Right ventricle myocardium inferior (tissue), 1 donor: ENCODE measurements at places on chromosomes 2 and 18.

DNA sequence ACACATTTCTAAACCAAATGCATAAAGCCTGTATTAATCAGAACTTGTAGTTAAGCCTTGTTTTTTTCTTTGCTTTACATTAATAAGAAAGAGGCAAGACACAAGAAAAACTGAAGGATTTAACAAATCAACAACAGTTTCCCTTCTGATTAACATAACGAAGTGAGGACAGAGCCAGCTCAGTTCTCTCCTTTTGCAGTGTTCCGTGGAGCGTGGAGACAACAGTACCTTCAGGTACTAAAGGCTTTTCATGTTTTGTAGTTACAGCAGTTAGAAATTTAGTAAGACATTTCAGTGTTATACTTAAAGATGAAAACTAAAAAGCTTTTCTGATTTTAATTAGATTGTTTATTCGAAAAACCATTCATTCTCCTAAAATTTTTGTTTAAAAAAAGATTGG lies 115.2 kb downstream of the FMNL2 start:
- no peak for DNase-seq

- DNase-seq = no peak
Measured at GRCh38 chr2:69575926-69576325, 67.6 kb downstream of the AAK1 start.

GRCh38 chr2:19711470-19712372 lies 190.1 kb downstream of the TTC32 start:
- no peak for DNase-seq

DNA sequence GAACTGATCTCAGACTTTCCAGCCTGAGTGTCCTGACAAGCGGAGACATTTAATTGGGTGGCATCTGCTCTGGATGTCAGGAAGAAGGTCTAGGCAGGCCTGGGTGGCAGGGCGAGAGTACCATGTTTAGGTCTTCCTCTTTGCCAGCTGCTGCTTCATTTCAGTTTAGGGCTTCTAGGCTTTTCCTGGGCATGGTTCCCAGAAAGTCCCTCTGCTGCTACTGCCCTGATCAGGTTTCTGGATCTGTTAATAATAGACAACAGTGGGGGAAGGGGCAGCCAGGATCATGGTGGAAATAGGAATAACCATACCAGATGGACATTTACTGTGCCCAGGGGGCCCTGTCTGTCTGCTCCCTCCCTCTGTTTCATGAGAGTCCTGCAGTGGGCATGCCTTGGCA lies 2.3 kb upstream of the PLCD4 start:
- no peak for DNase-seq

DNA sequence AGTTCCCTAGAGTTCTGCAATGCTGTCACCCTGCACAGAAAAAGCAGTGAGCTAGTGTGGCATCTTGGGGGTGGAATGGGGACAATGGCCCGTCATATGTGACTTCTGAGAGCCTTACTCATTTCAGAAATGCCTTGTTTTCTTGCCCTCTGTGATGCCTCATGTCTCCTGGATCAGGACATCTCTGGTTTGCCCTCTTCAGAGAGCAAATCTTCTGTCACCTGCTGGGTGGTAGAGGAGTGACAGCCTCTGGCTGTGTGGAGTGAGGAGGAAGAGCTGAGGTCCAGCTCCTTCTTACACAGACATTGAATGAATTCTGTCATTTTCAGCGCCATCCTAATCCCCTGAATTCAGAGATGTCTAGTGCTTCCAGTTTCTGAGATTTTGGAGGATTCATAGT lies 55.6 kb upstream of the PHLPP1 start:
- DNase-seq = no peak

GRCh38 chr2:47664817-47665216 lies 118.1 kb upstream of the MSH6 start:
- DNase-seq = no peak

GRCh38 chr18:64399566-64399965 lies 250.7 kb upstream of the LINC00305 start:
- no peak for DNase-seq

DNA sequence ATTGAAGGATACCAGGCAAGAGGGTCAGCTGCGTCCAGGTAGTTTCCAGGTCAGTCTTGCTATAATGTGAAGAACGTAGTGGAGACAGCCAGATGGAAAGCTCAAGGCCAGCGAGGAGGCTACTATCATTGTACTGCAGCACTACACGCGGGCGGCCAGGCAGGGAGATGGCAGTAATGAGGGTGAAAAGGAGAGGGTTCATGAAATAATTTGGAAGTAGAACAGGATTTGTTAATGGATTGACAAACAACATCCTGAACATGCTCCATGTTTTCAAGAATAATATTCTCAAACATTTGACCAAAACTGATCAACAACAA lies 17.1 kb downstream of the SPIRE1 start:
- DNase-seq = no peak
